Omental fat pad (tissue), 4 donors: ENCODE measurements at places on chromosomes 3 and 15. TPM values are rescaled to one million over a fixed set of nuclear protein-coding genes. Genes with fewer than 3 reads are reported as not detected.

DNA sequence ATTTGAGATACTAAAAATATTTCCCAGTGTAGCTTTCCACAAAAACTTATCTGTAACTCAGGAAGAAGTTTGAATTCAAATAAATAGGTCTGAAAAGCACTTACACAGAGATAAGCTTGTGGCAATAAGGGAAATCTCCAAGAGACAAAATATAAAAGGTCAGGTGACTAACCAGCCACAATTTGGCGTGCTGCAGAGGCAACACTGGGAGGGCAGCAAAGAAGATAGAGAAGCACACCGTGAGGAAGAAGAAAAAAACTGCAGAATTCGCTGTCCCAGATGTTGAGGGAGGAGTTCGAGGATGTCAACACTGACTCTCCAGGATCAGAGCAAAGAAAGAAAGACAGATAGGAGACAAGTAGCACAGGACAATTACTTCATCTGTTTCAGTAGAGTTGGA is 204.4 kb downstream of the FMN1 start:
- no peak for DNase-seq

DNA sequence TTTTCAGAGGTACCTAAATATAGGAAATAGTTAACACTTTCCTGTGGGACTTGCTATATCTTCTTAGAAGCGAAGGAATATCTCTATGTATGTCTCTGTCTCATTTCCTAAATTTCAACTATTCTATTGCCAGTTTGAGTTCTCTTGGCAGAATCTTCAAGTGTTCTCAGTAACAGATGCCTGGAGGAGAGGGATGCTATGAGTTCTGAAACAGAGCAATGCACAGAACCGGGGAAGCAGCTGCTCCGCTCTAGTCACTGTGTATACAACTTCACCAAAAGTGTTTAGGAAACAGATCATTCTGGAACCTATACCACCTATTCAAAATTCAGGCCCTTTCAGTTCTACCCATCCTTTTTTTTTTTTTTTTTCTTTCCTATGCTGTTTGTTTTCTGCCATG is 144.6 kb downstream of the RORA start:
- DNase-seq, result no peak

GRCh38 chr15:29149738-29150075 is 119.9 kb downstream of the NSMCE3 start:
- no peak for DNase-seq

DNA sequence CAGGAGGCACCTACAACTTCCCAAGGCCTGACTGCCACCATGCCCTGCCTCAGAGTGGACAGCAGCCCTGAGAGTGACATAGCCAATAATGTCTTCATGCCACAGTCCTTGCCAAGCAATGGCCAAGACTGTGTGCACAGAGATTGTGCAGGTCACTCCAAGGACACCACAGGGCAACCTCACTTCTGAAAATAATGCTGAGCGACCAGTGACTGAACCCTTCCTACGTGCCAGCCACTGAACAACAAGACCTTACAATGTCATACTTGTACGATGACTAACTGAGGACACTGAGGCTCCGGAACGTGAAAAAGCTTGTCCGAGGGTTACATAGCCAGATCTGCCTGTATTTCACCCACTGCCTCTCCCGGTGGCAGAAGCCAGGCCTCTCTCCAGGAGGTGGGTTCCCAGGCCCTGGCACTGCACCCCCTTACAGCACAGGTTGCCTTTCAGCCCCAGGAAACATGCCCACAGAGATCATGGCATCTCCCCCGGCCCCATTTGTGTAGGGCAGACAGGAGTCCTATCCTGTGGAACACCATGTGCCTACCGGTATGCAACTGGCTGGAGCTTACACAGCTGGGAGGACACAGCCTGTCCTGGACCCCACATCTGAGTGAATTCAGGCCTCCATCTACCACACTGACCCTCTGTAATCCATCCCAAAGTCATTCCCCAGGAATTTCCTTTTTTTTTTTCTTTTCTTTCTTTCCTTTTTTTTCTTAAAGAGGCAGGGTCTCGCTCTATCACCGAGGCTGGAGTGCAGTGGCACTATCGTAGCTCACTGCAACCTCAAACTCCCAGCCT is 72.3 kb downstream of the SLC12A8 start:
- no peak for DNase-seq

- DNase-seq, result no peak
Observed at GRCh38 chr3:122902326-122902725, 107.5 kb downstream of the SLC49A4 start.

GRCh38 chr3:131236421-131236820 is 145.2 kb upstream of the NUDT16 start:
- DNase-seq, result no peak

DNA sequence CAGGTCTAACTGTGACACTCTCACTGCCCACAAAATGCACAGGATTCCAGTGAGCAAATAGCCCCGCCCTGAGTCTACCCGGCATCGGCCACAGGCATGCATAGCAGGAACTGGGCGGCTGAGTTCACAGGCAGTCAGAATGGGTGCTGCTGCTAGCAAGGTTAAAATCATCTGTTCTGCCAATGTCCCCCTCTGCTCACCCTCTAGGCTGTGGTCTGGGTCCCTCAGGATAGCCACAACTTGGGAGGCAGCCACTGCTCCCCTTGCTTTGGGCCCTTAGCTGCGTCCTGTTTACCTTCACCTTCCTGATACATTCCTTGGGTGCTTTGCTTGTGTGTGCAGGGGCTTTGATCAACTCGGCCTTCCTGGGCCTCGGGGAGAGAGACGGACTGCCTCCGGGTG is 232.9 kb upstream of the RGMA start:
- no peak for DNase-seq

CIDEC gene
- 318 TPM for total RNA-seq

GALNT15 gene
- total RNA-seq, result 717 TPM

IMP3 gene
- 168 TPM for total RNA-seq

ST8SIA2 gene
- not detected for total RNA-seq

PKM gene
- total RNA-seq, result 534 TPM

ZNF662 gene
- 3.8 TPM for total RNA-seq

ECE2 gene
- not detected for total RNA-seq
